Motor neuron (in vitro differentiated cells): ENCODE measurements at places on chromosomes 6 and 20. TPM values are rescaled to one million over a fixed set of nuclear protein-coding genes. Genes with fewer than 3 reads are reported as not detected.
A peak's percentile ranks its signal among the peaks of the same experiment; 100 is the strongest.

DNA sequence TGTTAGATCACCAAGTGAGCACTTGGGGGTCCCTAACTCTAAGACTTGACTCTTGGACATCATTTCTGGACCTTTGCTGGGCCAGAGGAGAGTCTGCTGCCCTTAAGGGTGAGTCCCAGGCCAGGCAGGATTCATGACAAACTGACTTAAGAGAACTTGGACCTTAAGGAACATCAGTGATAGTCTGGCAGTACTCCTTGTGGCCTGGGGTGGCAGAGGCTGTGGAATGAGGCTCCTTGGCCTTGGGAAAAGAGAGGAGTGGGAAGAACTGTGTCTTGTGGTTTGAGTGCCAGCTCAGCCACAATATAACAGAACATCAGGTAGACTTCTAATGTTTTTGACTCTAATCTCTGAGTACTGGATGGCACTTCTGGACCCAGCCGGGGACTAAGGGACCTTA lies 478.7 kb downstream of the MEI4 start:
- ATAC-seq: no peak

TGM3 gene
- 1.7 and 2.8 TPM in 2 replicates for total RNA-seq

PTCRA gene
- 0.45 and 0.93 TPM in 2 replicates for total RNA-seq

E2F1 gene
- total RNA-seq: 29.2 and 31.2 TPM in 2 replicates

RGS17 gene
- 12.9 and 14.0 TPM in 2 replicates for total RNA-seq

TNFRSF21 gene
- 18.6 and 20.0 TPM in 2 replicates for total RNA-seq

C6orf15 gene
- total RNA-seq: not detected in 2 replicates

RAD21L1 gene
- total RNA-seq: not detected in 2 replicates

DNA sequence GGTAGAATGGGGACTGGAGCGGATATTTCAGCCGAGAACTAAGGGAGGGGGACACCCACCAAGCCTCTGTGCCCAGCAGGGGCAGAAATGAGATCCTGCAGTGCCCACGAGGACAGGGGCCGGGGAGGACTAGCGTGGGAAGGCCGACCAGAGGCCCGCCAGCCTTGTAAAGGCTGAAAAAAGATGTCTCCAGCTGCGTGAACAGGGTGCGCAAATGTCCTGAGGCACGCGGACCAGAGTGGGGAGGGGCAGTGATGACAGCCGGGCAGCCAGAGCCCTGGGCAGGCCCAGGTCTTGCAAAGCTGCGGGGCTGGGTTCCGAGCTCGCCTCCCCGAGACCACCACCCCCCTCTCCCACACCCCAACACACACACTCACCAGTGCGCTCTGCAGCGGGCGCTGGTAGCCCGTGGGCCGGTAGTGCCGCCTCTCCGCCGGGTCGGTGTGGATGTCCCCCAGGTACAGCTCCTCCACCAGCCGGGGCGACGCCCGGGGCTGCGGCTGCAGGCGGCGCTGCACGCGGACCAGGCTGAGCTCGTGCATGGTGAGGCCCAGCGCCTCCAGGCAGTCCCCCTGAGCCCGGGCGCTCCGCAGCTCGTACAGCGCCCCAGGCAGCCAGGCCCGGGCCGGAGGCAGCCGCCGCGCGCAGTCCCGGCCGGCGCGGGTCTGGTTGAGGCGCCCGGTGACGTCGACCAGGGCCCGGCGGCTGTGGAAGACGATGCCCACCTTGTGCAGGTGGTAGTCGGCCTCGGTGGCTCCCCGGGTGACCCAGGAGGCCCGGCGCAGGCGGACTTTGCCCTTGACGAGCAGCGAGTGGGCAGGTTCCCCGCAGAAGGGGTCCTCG lies 48.2 kb downstream of the APCDD1L start:
- no peak for ATAC-seq

GRCh38 chr6:162058281-162058875 lies 669.2 kb downstream of the PRKN start:
- ATAC-seq: no peak

DNA sequence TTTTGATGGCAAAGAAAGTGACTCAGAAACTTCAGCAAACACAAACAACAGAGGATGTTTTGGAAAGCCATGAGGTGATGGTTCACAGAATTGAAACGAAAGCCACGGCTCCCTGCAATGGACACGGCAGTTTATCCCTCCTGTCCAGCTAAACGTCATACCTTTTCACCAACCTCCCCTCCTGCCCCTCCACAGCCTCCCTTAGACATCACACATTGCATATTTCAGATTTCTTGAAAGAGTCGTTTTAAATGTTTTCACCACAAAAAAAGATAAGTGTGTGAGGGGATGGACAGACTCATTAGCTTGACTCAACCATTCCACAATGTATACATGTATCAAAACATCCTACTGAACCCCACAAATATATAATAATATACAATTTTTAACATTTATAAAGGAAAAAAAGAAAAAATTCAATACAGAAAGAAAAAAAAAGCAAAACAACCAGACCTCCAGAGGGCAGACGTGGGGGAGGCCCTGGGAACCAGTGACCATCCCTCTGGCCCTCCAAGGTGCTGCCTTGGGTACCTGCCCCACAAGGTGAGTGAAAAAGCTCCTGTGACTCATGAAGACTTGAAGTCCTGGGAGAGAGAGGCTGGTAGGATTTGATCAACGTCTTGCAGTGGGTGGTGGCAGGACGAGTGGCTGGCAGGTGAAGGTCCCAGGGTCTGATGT lies 117.2 kb upstream of the THBS2 start:
- ATAC-seq: no peak

GRCh38 chr6:104486035-104486434 lies 373.7 kb downstream of the HACE1 start:
- no peak for ATAC-seq

DNA sequence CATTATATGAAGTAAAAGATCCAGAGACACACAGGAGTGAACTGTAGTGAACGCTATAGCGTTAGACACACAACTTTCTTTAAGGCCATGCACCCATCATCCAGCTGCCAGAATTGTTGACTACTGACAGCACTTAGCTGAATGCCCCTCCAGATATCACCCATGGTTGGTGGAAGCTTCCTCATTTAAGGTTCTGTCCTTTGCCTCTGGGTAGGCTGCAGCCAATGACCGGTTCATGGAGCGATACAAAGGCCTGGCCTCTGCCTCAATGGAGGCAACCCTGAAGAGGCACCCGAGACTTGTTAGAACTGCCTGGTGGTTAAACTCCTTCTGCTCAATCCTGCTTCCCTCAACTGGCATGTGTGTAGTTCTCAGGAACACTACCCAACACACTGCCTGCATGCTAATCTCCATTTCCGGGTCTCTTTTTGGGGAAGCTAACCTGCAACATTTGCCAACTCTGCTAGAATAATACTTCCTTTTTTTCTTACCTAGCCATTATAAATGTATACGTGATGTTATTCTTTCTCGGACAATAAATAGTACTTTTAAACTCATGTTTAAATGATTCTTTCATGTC lies 49.8 kb upstream of the THEMIS start:
- ATAC-seq: no peak

DNA sequence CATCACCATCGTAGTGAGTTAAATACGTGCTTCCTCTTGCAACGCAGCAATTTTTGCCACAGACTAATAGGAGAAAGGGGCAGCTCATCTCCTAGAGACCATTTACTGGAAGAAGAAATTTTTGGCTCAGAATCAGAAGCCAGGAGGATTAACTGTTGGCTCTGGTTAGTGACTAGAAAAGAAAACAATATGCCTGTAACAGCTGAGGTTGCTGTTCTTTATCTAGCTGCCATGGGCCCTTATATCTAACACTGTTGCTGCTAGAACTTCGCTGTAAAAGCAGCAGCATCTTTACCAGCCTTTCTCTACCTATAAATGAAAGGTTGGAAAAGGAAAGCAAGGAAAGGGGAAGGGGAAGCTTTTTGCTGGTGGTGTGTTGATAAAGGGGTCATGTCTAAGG lies 65.9 kb downstream of the FAM135A start:
- ATAC-seq: peak; percentile 45

- no peak for ATAC-seq
Observed at GRCh38 chr20:61254881-61255626, 3.0 kb downstream of the CDH4 start.

SRXN1 gene
- total RNA-seq: 9.3 and 9.4 TPM in 2 replicates

DNA sequence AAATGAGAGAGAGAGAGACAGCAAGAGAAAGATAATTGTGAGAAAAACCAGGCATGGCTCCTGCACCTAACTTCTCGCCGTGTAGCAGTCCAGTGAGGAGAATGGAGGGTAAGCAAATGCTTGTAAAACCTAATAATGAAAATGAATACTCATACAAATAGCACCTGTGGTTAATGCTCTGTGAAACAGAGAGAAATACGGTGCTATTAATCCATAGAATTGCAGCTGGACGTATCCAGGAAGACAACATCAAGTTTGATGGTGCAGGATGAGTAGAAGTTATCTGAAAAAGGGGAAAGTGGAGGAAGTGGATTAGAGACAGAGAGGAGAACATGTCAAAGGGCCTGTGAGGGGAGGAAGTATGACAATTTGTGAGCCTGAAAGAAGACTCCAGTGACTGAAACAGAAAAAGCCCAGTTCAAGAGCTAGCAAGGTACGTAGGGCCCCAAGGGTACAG lies 89.4 kb upstream of the PAK5 start:
- ATAC-seq: no peak

IRAK1BP1 gene
- 14.2 TPM in 2 replicates for total RNA-seq

GINM1 gene
- total RNA-seq: 59.3 and 63.7 TPM in 2 replicates

DNA sequence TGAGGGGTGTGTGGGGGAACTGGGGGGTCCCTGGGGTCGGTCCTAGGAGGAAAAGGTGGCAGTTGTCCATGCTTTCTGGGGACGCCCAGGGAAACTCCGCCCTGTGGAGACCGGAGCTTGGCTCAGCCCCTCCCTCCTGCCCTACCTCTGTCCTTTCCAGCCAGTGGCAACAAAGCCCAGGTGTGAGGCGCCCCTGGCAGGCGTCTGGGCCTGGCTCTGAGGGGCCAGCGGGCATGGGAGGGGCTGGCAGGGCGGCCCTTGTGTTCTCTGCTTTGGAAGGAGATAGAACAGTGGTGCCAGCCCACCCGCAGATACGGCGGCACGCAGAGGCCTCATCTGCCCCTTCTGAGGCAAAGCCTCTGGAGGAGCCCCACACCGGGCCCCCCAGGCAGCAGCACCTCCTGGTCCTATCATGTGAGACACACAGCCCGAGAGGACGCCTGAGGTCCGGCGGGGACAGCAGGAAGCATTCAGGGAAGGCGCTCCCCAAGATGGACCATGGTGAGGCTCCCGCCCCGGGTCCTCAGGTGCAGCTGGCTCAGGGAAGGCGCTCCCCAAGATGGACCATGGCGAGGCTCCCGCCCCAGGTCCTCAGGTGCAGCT lies 47.9 kb downstream of the YTHDF1 start:
- ATAC-seq: no peak

- no peak for ATAC-seq
Observed at GRCh38 chr20:14344746-14345145, 7.3 kb upstream of the FLRT3 start.

DNA sequence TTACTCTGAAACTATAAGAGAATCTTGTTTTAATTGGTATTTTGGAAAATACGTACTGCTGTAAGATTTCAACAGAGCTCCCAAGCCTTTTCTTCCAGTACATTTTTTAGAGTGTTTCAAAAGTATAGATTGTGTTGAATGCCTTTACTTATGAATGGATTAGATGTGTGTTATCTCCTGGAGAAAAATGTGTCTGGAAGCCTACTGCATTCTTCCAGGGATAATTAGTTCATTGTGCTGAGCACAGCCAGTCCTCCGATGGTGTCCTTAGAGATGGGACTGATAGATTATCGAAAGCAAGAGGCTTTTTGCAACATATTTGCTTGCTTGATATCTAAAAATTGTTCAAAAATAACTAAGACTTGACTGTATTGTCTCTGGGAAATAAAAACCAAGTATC lies 114.2 kb downstream of the PLEKHG1 start:
- no peak for ATAC-seq

GRCh38 chr6:118660218-118660569 lies 8.8 kb upstream of the CEP85L start:
- ATAC-seq: no peak

DNA sequence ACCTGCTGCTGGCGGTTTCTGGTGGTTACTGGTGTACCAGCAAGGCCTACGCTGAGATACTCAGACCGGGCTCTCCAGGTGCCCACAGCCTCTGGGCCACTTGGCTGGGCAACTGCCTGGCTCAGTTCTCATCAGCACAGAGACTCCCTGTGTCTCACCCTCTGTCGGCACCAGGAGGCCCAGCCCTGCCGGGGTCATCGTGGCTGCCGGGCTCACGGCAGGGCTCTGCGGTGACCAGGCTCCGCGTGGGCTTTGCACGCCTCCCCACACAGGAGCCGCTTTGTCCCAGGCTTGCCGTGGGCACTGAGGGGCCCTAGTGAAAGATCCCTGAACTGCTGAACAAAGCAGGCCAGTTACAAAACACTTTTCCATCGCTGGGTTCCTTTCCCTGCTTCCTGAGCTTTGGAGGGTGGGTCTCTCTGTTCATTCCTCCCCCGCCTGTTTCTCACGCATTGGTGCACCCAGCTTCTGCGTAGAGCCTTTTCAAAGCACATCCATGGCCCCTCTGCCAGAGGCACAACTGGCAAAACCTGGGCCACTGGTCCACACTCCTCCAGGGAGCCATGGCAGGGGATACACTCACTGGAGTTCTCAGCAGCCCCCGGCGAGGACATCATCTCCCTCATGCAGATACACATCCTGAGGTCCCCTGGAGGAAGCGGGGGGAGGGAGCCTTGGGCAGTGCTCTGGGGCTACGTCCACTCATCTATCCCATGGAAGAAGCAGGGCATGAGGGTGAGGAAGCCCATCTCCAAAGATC lies 117.0 kb downstream of the NFATC2 start:
- no peak for ATAC-seq

- ATAC-seq: no peak
Observed at GRCh38 chr6:125722886-125723285, 26.5 kb upstream of the HEY2 start.

B4GALT5 gene
- total RNA-seq: 48.9 and 52.1 TPM in 2 replicates

THBD gene
- total RNA-seq: 0.14 and 0.19 TPM in 2 replicates

- no peak for ATAC-seq
Observed at GRCh38 chr20:53028337-53029007, 56.3 kb downstream of the TSHZ2 start.

DNA sequence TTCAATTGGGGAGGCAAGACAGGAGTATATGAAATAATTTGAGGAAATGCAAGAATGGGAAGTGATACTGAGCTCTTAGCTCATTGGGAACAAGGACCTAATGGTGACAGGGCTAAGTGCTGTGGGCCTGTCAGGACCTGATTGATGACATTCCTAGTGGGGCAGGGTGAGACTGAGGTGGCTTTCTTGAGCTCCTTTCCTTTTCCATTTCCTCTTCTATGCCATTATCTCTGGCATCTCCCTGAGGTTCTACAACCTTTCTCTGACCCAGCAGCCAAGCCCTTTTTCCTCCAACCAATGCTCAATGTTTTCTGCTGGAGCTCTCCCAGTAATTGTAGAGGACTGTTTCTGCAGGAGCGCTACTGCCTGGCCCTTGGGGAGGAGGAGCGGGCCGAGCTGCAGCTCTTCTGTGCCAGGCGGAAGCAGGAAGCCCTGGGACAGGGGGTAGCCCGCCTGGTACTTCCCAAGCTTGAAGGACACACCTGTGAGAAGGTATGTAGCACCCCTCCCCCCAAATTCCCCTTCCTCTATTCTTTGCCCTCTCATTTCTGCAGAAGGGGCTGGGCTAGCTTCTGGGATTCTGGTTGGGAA lies 2.8 kb upstream of the TOMM6 start:
- no peak for ATAC-seq

- no peak for ATAC-seq
Observed at GRCh38 chr6:150697515-150697914, 97.8 kb downstream of the PLEKHG1 start.

GRCh38 chr6:169296170-169296569 lies 42.5 kb upstream of the THBS2 start:
- ATAC-seq: no peak
